ENCODE measurements at places on chromosomes 2 and 18.

GRCh38 chr2:172279813-172280212 is 147.6 kb upstream of the ITGA6 start:
- no peak for DNase-seq

DNA sequence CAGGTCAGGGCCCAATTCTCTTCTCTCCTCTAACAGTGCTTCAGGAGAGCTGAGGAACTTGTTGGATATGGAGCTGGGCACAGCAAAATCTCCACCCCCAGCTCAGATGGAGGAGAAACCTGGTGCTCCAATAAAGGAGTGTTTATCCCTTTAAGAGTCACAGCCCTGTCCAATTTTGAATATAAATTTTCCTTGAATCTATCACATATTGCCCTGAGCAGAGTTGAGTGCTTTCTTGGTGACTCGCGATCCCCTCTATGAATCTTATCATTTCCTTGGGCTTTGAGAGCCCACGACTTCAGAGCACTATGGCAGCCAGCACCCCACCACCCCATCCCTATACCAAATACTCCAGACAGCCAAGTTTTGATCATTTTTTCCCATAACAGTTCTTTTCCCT is 34.4 kb upstream of the SMAD7 start:
- DNase-seq: no peak

- DNase-seq: no peak
Observed at GRCh38 chr2:105803773-105804172, 59.1 kb downstream of the NCK2 start.

DNA sequence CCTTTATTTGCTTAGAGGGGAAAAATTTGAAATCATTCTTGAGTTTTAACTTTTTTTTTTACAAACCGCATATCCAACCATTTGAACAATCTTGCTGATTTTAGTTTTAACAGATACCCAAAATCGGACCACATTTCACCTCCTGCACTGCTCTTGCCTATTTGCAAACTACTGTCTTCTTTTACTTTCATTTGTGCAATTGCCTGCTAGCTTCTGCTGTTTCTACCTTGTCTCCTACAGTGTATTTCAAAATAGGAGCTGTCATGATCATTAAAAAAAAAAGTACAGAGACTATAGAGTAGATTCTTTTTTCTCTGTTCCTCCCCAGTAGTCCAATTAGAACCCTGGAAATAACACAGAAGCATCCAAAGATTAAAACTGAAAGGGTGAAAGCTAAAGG is 1081.2 kb downstream of the SOCS6 start:
- DNase-seq: no peak

- DNase-seq: no peak
Observed at GRCh38 chr18:44149706-44150105, 531.0 kb upstream of the SETBP1 start.

DNA sequence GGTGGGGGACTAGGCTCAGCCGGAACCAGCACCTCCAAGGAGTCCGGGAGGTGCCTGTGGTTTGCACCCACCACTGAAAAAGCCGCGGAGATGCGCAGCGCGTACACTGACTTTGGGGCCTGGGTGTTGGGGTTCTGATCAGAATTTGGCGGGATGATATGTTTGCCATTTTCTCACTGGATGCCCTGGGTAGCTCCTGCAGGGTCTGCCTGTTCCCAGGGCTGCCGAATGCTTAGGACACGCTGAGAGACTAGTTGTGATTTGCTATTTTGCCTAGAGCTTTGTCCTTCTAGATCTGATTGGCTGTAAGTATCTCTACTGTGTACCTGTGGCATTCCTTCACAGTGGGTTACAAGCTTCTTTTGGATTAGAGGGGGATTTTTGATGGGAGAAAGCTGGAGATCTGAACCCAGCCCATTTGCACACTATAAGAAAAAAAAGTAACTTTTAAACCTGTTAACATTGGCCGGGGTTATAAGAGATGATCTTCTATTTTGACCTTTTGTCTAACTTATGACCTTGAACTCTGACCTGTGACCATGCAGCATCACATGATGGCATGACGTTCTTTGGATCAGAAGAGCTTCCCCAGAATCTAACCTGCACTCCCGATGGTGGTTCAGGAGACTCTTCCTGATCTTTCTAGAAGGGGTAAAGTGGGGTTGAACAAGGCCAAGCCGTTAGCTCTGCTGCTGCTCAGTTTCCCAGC is 1.6 kb downstream of the KCNE4 start:
- DNase-seq: no peak

GRCh38 chr2:176582176-176582575 is 312.9 kb downstream of the MTX2 start:
- DNase-seq: no peak

- DNase-seq: no peak
Observed at GRCh38 chr2:16049406-16049805, 109.1 kb downstream of the MYCN start.

- DNase-seq: no peak
Observed at GRCh38 chr2:86789687-86790133, 1.0 kb downstream of the CD8A start.

DNA sequence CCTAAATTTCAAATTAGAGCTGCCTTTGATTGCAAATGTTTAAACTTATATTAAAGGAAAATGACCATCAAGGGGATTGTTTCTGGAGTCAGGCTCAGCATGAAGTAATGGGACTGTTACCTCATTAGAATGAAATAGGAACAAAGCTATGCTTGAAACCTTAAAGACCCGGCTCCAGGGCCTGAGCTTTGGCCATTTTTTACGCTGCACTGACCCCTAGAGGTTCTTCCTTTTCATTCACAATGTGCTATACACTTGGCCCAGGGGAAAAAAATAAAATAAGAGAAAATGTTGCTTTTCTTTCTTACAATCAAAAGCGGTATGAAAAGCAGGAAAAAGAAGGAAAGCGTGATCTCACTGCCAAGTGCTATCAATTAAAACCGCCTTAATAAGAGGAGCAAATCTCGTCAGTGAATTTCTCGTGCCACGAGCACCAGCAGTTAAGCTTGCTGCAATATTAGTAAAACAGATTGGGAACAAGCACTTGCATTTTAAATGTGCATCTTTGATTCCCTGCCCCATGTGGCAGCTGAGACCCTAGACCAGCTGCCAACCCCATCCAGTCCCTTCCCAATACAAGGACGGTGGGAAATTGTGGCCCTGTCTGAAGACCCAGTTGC is 96.6 kb downstream of the MBD2 start:
- DNase-seq: no peak

DNA sequence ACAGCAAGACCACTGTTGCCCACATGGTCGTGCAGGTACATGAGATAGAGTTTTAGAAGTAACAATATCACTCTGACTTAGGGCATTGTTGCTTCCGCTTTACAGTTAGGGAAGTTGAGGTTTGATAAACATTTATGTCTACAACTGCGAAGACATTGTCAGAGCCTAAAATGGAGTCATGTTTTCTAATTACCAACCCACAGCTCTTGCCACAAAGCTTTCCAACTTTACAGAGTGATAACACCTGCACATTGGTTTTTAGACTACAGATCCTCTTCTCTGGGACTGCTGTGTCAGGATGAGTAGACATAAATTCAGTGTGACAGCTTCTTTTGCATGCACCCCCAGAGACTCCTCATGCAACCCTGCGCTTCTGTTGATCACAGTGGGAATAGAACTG is 119.0 kb downstream of the FEZ2 start:
- no peak for DNase-seq

DNA sequence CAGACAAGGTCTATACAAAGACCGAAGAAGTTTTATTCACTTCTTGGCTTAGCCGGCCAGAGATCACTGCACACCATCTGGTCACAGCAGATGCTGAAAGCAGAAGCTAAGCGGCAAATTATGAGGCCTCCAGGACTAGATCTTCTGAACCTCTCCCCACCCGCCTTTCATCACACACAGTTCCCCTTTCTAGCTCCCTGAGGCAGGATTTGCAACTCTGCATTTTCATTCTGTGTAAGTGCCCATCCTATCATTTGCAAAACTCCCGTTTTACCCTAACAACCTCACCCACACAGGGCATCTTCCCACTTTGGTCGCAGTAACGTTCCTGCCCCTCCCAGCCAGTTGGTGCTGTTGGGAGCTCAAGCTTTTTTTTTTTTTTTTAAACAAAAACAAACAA is 3.1 kb upstream of the MOB1A start:
- no peak for DNase-seq

DNA sequence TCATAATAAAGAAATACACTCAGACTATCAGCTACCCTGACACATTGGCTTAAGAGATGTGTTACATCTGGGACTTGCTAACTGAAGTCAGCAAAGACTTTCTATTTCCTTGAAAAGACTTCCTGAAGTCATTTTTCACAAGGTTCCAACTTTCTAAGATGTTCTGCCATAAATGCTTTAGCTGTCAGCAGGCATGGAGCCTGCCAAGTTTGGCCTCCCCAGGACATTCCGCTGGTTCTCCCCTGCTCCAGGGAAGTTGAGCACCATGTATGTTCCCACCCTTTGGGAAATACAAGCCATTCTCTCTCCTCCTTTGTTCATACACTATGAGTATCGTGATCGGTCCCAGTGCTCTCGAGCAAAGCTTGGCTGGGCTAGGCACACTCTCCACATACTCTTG is 202.7 kb upstream of the CCDC68 start:
- DNase-seq: no peak

GRCh38 chr18:26617151-26617554 is 68.8 kb upstream of the KCTD1 start:
- DNase-seq: no peak

All from caudate nucleus (tissue), 63 donors.